Activated CD8-positive, alpha-beta memory T cell treated with anti-CD3 and anti-CD28 coated beads for 4 hours (primary cell): ENCODE measurements at places on chromosomes 7 and 10.

- DNase-seq, result no peak
These were observed 29.1 kb downstream of the UBE2H start for GRCh38 chr7:129923709-129924108.

- DNase-seq, result no peak
These were observed 68.7 kb downstream of the SGMS1 start for GRCh38 chr10:50554995-50555568.

GRCh38 chr7:87152897-87153641 is 816 bp downstream of the DMTF1 start:
- DNase-seq, result no peak

GRCh38 chr7:116582164-116582732 is 57.4 kb downstream of the CAV1 start:
- DNase-seq, result no peak

DNA sequence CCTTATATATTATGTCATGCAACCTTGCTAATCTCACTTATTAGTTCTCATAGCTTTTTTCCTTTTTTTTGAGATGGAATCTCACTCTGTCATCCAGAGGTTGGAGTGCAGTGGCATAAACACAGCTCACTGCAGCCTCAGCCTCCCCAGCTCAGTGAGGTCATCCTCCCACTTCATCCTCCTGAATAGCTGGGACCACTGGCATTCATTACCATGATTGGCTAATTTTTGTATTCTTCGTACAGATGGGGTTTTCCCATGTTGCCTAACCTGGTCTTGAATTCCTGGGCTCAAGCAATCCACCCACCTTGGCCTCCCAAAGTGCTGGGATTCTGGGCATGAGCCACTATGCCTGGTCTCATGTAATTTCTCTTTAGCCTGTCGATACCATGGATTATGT is 89.1 kb upstream of the TRIM24 start:
- DNase-seq, result no peak
